ENCODE measurements at places on chromosomes 3 and 15.

DNA sequence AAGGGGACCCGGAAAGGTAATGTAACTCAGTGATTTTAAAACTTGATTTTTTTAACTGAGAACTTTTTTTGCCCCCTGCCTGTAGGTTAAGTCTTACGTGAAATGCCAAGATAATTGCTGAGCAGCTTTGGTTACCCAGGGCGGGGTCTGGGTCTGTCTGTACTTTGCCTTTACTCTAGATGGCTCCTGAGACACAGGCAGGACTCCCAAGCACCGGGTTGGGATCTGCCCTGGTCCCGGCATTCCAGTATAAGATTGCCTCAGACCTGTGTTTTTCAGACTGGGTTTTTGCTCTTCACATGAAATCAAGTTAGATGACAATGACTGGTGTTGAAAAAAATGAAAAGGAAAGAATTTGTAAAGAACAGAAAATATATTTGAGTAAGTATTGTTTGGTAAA lies 40.3 kb downstream of the WDR76 start:
- DNase-seq = no peak

DNA sequence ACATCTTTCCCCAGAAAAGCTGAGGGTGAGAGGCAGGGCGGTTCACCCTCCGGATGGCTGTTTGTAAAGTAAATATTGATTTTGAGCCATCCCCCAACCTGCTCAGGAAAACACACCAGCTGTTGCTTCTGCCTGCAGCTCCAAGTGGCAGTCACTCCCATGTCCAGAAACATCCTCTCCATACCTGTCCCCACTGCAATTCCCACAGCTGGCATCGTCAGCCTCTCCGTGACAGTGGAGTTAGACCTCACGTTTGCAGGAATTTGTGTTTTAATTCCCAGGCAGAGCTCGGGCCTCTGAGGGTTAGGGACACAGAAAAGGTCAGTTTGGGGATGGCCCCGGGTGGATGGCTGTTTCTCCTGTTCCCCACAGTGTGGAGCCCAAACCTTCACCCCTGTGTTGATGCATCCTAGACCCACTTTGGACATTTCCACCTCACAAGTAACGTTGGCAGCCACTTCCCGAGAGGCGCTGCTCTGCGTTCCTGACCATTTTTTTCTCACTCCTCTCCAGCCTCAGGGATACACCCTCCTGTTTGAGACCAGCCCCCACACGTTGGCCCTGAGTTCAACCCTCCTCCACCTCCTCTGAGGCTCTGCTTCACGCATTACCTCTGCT lies 11.8 kb upstream of the FAM174B start:
- DNase-seq = no peak

GRCh38 chr15:41437448-41437847 lies 20.6 kb downstream of the RTF1 start:
- no peak for DNase-seq

DNA sequence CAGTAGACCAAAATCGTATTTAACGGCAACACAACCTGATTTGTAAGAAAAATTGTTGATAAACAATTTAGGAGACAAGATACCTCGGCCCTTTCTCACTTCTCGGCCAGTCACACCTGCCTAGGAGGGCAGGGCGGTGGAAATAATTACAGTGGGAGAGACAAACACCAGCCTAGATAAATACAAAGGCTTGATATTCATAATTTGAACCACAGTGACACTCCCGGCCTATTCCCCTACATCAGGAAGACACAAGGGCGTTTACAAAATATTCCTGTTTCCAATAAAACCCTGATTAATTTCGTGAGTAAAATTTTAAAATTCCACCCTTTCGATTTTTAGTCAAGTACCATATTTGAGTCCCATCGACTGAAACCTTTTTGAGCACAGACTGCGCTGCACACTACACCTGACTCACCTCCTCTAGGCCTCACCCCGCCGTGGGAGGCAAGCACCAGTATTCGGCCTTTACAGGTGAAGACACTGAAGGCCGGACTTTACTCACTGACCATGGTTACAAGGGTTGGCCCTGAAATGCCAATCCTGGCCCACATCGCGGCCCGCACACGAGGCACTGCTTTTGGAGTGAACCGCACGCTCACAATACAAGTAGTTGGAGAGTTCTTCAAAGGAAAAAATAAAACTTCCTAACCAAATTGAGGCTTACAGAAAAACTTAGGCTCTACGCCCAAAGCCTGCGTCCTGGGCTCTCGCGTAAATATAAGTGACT lies 794 bp downstream of the ARPP19 start:
- no peak for DNase-seq

DNA sequence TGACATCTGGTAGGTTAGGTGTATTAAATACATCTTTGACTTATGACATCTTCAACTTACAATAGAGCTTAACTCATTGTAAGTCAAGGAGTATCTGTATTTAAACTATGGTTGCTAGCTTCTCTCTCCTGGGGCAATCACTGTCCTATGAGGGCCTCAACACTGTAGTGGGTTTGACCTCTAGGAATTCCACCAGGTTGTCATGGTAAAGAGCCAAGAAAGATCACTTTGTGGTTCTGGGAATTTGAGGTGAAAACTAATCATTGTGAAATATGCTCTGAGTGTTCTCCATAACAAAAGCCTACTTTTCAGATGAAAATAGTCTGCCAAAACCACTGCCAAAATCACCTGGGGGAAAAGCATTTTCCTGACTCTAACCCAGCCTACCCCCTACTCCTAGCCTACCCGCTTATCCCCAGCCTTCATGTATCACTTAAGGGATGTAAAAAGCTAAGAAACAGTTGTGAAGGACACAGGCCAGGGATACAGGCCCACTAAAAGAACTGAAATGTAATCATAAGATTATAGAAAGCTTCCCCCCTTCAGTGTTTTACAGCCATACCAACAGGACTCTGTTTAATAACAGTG lies 723.8 kb downstream of the MECOM start:
- DNase-seq = no peak

DNA sequence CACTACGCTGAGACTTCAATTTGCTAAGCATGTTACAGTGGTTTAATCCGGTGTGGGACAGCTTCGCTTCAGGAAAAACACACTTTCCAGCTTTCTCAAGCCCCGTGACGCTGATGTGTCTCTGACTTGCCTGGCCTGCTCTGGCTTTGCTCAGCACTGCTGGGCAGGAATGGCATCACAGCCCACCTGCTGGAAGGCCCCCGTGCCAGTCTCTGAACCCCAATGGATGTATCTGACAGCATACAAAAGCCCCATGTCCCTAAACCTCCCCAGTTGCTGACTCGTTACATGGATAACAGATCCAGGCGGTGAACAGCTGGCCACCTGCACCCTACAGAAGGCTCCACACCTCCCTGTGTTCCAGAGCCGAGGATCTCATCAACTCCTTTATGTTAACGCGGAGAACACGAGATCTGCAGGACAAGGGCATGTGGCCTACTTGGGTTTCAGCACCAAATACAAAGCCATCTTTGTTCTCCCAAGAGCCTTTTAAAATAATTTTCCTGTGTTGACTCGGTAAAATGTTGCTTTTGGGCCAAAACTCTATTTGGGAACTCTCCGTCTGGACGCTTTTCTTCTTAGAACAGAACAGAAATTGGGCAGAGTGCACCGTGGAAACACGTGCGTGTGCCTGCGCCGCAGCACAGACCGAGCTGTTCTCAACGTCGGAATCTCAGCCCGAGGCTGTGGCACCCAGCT lies 61.4 kb downstream of the ATP10A start:
- DNase-seq = no peak

GRCh38 chr3:184133840-184134745 lies 1.1 kb upstream of the EIF2B5 start:
- peak; percentile 84 for DNase-seq

DNA sequence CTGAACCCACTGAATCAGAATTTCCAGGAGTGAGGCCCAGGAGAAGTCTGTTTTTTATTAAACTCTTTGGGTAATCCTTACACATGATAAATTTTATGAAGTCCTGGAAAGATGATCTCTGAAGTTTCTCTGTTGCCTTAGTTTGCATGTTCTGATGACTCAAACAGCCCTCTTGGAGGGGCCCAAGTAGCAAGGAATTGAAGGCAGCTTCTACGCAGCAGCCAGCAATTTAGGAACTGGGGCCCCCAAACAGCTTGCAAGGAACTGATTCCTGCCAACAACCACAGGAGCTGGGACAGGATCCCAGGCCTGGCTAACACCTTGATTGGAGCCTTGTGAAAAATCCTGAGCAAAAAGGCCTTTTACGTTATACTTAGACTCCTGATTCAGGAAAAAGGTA lies 5.4 kb upstream of the ACP3 start:
- peak; percentile 67 for DNase-seq

DNA sequence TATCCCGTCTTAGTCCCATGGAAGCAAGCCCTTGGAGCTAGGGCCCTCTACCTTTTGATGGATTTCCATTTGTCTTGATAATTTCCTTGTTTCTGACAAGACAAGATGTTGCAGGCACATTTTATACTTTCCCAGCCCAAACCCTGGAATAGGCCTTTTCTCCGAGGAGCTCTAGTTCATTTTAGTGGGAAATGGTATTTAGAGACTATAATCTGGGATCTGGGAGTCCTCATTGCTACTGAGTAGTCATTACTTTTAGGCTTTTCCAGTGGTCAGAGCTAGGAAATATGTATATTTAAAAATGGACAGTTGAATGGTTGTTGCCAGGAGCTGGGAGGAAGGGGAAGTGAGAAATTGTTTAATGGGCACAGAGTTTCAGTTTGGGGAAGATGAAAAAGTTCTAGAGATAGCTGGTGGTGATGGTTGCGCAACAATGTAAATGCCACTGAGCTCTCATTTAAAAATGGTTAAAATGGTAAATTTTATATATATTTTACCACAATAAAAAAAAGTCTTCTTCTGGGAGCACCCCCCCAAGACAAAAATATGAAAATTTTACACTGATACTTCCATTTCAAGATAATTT lies 31.6 kb downstream of the MLH1 start:
- DNase-seq = no peak
